Urothelium cell line (cell line): ENCODE measurements at places on chromosomes 2 and 18.

DNA sequence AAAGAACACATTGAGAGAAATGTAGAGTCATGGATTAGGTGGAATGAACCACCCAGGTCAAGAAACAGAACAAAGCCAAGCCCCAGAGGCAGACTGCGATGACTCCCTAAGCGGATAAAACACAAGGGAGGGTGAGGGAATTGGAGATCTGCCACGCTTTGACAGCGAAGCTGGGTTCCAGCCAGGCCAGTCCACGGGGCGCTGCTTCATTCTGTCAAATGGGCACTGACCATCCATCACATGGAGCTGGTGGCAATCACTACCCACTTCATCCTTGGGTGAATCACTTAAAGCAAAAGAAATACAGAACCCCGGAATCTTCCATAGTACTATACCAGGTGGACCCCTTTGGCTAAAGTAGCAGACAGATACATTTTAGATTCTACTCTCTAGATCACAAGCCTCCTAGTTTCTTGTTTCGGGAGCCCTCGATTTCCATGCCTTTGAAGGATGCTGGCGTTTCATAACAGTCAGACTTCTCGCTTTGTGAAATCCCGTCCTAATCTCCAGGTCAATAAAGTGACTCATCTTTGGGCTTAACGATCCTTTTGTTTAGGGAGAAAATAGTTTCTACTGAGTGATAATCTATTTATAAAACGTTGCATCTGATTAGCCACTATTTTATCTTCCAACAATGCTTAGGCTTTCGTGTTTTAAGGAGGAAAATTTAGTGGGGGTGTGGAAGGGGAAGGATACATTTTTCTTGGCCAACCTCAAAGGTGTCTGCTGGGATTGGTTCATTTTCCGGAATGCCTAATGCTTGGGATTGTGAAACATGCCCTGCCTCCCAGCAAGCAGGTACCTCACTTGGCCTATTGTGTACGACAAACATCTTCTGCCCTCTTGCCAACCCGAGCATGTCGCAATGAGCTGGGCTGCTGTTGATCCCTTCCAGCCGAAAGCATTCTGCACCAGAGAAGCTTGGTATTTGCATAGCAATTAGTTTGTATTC, 44.1 kb upstream of the HDAC4 start:
- peak; percentile 37 for DNase-seq

- no peak for DNase-seq
Measured at GRCh38 chr2:45227347-45227746, 218.1 kb upstream of the SIX2 start.

DNA sequence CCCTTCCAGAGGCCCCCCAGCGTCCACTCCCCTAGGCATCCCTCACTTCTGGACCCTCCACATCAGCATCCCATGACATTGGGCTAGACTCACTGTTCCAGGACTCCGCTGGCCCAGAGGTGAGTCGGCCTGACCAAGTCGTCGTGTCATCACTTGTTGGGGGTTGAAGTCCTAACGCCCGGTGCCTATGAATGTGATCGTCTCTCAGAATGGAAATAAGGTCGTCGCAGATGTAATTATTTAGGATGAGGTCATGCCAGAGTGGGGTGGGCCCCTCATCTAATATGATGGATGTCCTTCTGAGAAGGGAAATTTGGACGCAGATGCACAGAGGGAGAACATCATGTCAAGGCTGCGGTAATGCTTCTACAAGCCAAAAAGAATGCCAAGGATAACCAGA, 142.7 kb downstream of the AGAP1 start:
- DNase-seq: no peak

GRCh38 chr2:50820176-50820575, 211.8 kb downstream of the NRXN1 start:
- DNase-seq: no peak

- DNase-seq: no peak
Measured at GRCh38 chr18:45940724-45941123, 26.4 kb downstream of the EPG5 start.

- DNase-seq: no peak
Measured at GRCh38 chr2:160742667-160743066, 249.1 kb upstream of the RBMS1 start.

DNA sequence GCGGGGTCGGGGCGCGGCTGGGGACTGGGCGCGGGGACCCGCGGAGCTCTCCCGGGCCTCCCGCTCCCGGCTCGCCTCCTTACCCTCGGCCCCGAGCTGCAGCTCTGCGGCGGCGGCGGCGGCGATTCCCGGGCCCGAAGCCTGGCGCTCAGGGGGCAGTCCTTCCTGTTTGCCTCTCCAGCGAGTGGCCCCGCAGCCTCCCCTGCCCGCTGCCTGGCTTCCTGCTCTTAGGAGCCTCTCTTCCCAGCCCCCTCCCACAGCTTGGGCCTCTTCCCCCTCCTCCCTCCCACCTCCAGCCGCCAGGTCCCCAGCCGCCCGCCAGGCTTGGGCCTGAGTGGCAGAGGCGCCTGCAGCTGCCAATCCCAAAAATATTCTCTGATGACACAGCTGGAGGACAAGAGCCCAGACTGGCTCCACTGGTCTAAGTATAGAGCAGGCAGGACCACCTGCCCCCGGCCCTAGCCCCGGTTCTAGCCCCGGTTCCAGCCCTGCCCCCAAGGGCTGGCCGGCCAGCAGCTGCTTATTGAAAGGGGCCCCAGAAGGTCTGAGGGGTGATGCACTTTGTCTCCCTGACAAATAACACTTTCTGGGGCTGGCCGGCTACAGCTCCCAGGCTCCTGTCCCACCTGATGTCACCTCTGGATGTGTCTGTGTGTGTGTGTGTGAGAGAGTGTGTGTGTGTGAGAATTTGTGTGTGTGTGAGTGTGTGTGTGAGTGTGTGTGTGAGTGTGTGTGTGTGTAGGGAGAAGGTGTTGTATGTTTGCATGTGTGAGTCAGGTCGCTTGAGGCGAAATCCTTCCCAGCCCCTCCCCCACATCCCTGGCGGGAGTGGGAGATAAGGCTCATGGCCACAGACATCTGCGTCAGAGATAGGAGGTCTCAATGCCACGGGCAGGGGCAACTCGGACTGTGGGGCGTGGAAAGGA, at the start of gene OBSL1:
Gene OBSL1, minus strand, starts transcription at position 229 of the 926 bp plus-strand sequence. CDS start 307 bp downstream, outside the sequence.
- peak; percentile 86 for DNase-seq

DNA sequence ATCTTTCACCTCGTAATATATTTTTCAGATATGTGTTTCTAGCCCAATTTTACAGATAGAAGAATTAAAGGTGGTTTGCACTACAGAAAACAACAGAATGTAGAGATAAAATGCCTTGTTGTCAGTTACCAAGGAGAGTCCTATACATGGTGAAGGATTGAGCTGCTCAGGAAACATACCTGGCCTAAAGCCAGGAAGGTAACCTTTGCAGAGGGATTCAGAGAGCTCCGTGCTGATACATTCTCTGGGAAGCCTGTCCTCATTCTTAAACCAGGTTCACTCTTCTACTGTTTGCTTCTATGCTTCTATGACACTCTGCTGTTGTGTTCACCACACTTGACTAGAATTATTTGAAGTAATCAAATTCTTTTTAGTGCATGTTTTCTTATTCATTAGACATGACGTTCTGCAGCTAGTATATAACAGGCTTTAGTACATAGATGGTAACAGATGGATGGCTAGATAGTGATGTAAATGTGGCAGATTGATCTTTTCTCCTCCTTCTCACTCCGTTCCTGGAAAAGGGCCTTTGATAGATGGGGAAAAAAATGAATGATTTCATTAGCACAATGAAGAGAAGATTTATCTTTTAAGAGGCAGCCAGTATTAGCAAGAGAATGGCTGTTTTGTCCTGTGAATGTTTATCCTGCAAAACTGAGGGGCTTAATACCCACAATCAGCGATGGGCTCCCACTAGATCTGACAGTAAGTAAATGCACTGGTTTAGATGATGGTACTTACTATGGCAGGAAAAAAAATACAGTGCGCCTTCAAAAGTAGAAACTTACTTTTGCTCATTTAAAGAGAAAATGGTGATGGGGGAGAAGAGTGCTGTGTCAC, 589.6 kb upstream of the FAM98A start:
- DNase-seq: no peak

DNA sequence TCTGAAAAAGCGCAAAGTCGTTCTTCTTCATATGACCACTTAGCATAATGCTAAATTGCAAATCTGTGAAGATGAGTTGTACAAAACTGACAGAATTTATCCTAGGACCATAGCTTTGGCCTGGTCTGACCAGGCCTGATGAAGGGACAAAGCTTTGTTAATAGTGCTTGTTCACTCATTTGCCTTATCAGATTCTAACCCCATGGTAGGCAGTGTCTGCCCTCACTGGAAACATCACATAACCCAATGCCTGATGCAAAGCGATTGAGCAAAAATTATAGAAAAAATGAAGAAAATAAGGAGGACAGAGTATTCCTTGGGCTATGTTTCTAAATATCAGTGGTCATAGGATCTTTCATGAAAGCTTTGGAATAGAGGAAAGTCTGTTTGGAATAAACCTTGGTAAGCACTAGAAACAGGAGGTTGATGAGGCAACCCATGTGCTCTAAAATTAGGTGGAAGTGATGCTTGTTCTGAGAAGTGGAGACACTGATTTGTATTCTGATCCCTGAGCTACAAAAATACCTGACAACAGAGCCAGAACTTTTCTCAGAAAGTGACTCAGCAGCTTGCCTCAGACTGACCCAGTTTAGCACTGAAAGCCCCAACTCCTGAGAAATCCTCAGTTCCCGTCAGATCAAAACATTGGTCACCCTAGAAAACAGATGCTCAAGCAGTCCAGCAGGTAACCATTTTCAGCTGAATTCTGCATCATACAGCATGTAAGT, 131.4 kb upstream of the MAPRE2 start:
- DNase-seq: no peak

DNA sequence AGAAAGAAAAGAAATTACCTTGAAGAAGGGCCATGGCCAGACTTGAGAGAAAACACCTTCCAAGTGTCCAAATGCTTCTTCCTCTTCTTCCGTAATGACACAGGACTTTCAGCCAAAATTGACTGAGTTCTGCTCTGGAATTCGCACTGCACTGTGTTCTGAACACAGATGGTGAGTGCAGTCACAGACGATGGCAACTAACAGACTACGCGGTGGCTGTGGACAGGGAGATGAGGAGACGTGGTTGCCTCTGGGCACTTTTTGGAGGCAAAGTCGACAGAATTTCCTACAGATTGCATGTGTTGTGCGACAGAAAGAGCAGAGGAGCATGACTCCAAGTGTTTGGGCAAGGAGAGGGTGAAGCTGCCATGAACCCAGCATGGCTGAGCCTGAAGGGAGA, 4.3 kb upstream of the NAPG start:
- DNase-seq: no peak

DNA sequence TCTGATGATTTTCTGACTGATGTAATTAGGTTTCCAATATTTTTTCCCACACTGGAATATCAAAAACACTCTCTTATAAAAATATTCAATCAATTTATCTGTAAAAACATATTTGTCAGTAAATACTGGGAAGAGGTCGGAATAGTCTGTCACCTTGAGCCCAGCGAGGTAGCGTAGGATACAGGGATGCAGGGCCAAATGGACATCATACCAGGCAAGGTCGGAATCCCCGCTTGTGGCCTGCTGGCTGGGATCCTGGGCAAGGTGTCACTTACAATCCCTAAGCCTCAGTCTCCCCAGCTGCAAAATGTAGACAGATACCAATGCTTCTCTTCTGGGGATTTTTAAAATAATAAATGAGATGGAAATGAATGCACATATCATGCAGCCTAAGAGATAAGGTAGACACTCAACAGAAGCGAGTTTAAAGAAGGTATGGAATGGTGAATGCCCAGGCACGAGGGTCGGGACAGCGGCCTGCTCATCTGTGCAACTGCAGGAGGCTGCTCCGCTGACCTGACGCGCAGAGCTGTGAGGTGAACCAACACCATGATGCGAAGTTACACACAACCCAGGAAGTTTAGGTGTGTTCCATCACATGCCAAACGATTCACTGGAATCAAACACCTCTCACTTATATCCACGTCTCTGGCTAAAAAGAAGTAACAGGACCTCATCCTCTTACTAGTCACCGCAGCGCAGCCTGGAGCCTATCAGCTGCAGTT, 98.2 kb downstream of the EIPR1 start:
- DNase-seq: no peak

DNA sequence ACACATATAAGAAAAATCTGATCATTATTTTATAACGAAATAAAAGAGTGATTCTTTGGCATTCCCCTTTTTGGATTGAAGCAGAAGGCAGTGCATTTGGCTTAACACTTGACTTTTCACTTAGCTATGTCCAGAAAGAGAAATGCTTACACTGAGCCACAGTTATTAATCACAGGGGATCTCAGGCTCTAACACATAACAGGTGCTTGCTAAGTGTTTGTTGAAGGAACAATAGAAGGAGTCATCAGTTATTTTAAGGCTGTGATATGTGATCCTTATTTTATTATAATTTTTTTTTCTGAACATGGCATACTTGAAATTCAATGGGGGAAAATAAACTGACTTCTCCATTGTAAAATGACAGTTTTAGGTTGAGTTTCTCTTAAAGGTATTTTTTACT, 209.5 kb downstream of the UBE2E3 start:
- no peak for DNase-seq

GRCh38 chr2:159677654-159678053, 34.7 kb upstream of the MARCHF7 start:
- no peak for DNase-seq

- DNase-seq: no peak
Measured at GRCh38 chr2:65281627-65282351, 54.2 kb downstream of the ACTR2 start.

- peak; percentile 43 for DNase-seq
Measured at GRCh38 chr2:45962177-45962921, 310.9 kb downstream of the PRKCE start.

- peak; percentile 80 for DNase-seq
Measured at GRCh38 chr2:241271706-241272302, 43.7 kb downstream of the HDLBP start.

- peak; percentile 8 for DNase-seq
Measured at GRCh38 chr2:153808679-153809078, 63.0 kb upstream of the GALNT13 start.

GRCh38 chr2:54879032-54879431, 155.6 kb downstream of the EML6 start:
- no peak for DNase-seq

GRCh38 chr2:24544456-24545115, 53.5 kb downstream of the NCOA1 start:
- no peak for DNase-seq

- no peak for DNase-seq
Measured at GRCh38 chr2:217740756-217741155, 262.0 kb downstream of the TNS1 start.

- no peak for DNase-seq
Measured at GRCh38 chr2:28312307-28313219, 80.1 kb upstream of the FOSL2 start.

DNA sequence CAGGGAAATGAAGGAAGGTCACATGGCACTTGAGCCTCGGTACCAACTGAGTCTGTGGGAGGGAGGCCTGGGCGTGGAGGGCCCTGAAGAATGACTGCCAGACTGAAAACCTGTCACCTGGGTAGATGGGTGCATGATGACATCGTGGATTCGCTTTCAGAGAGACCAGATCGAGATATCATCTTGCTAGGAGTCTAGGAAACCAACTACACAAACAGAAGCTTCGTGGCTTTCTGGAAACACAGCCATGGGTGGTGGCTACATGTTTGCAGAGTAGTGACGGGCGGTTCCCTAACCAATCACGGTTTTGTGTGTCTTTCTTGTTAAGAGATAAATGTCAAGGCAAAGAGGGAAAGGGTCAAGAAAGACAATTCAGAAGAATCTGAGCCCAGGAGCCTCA, 155.0 kb downstream of the EIPR1 start:
- DNase-seq: no peak
